ENCODE measurements at places on chromosomes 3 and 15.

- peak; percentile 6 for DNase-seq
Measured at GRCh38 chr3:39718674-39719595, 90.5 kb upstream of the MYRIP start.

GRCh38 chr3:11582191-11582968 is 61.3 kb downstream of the VGLL4 start:
- no peak for DNase-seq

- no peak for DNase-seq
Measured at GRCh38 chr15:62785881-62786828, 256.4 kb upstream of the TPM1 start.

DNA sequence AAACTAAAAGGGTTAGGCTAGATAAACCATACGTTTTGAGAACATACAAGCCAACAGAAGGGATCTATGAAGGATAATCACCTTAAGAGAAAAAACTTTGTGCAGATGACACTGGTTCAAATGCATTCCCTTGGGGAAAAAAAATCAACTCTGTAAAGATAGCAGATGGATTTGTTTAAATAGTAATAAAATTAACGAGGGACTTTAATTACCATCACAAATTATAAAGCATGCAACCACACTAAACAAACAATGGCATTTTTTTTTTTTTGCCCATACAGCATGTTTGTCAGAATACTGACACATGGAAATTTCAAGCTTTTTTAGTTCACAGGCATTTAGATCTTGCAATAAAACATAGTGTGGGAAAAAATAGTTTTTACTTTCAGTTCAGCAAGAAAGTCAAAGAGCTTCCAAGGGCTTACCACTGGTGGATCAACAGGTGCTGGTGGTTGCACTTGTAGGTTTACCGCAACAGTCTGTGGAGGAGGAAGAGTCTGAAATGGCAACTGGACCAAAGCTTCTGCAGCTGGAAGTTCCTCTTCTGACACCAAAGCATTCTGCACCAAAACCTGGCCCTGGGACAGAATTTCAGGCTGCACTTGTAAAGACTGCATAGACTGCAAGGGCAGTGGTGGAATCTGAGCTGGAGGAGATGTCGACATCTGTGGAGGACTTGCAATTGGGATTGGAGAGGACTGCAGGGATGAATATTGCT is 53.1 kb downstream of the PHC3 start:
- peak; percentile 97 for DNase-seq

GRCh38 chr3:42129014-42129953 is 38.1 kb downstream of the TRAK1 start:
- no peak for DNase-seq

DNA sequence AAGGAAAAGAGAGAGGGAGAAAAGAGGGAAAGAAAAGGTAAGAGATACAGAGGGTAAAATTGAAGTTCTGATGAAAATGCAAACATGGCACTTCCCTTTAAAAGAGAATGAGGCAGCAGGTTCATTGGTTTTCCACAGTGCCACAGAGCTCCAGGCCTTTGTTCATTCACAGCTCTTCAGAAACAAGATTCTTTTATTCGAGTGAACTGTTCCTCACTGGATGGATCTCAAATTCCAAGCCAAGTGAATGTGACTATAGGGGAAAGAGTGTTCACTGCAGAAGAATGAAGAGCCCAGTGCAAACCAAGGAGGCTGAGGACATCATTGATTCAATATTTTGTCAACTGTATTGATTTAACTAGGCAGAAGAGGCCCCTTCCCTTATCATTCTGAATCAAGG is 280.3 kb upstream of the PROK2 start:
- no peak for DNase-seq

GRCh38 chr15:20344601-20345400 is 196.8 kb downstream of the GOLGA6L6 start:
- DNase-seq, result no peak

DNA sequence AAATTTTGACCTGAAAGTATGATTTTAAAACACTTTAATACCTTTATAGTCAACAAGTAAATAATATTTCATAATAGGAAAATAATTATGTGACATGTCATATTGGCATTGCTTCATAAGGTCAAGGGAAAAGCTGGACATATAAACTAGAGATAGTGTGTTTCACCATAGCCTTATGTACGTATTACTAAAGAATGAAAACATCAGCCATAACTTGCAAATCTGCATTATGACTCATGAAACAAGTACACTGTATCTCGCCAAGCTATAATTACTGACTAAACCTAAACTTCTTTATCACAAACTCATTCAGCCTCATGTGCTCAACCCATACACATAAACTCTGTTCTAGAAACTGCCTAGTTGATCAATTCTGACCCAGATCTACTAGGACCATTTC is 950.1 kb downstream of the FHIT start:
- DNase-seq, result no peak

- no peak for DNase-seq
Measured at GRCh38 chr3:51678641-51679040, 7.6 kb downstream of the TEX264 start.

DNA sequence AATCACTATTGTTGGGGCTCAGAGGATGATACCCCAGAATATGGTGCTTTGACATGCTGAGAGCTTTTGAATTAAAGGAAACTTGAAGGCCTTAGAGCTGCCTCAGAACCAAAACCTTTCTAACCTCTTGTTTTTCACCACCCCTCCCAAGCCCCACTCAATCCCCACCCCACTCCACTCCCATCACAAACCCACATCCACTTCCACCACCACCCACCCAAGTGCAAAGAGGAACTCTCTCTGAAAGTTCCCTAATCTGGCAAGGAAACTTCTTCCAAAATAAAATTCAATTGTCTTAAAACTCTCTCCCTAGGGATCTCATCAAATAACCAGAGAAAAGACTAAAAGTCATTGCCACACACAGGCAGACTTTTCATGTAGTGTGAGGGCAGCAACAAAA is 301.2 kb upstream of the ARHGEF26 start:
- no peak for DNase-seq

- DNase-seq, result no peak
Measured at GRCh38 chr3:85258819-85259218, 300.0 kb downstream of the CADM2 start.

GRCh38 chr3:36714343-36715086 is 49.8 kb downstream of the DCLK3 start:
- DNase-seq, result no peak

Measured in NB4 (cell line).